ENCODE measurements at places on chromosomes 3 and 15. TPM values are rescaled to one million over a fixed set of nuclear protein-coding genes. Genes with fewer than 3 reads are reported as not detected.

The GP9 gene
- not detected for total RNA-seq

The PLXND1 gene
- 89.2 TPM for total RNA-seq

The AEN gene
- 79.7 TPM for total RNA-seq

The EEFSEC gene
- total RNA-seq, result 9.8 TPM

The SOX14 gene
- not detected for total RNA-seq

The ITIH4 gene
- 1.4 TPM for total RNA-seq

The EFCAB12 gene
- total RNA-seq, result 0.47 TPM

The CLRN1 gene
- total RNA-seq, result not detected

The C3orf20 gene
- not detected for total RNA-seq

The SETMAR gene
- total RNA-seq, result 8.3 TPM

The MYRIP gene
- total RNA-seq, result not detected

The MIX23 gene
- total RNA-seq, result 52.6 TPM

The CHRNA5 gene
- total RNA-seq, result 36.4 TPM

The RSRC1 gene
- 26.8 TPM for total RNA-seq

The COL6A6 gene
- total RNA-seq, result not detected

The CAMKV gene
- total RNA-seq, result 0.29 TPM

The PLSCR2 gene
- total RNA-seq, result not detected

The SLC22A13 gene
- not detected for total RNA-seq

The CCR3 gene
- not detected for total RNA-seq

The KLHL40 gene
- total RNA-seq, result not detected

The KIF23 gene
- 72.4 TPM for total RNA-seq

The ARHGEF26 gene
- 5.5 TPM for total RNA-seq

The ACOX2 gene
- total RNA-seq, result 9.1 TPM

The IDH3A gene
- 81.1 TPM for total RNA-seq
